ENCODE measurements at places on chromosomes 1 and 21.
A peak's percentile ranks its signal among the peaks of the same experiment; 100 is the strongest.

GRCh38 chr1:26993237-26994019, at the start of gene TRNP1:
Gene TRNP1 (plus strand): TSS chr1:26993692. CDS start chr1:26993787, 95 bp downstream.
- DNase-seq = peak; percentile 95

- DNase-seq = no peak
Observed at GRCh38 chr1:3105167-3105863, 36.3 kb downstream of the PRDM16 start.

DNA sequence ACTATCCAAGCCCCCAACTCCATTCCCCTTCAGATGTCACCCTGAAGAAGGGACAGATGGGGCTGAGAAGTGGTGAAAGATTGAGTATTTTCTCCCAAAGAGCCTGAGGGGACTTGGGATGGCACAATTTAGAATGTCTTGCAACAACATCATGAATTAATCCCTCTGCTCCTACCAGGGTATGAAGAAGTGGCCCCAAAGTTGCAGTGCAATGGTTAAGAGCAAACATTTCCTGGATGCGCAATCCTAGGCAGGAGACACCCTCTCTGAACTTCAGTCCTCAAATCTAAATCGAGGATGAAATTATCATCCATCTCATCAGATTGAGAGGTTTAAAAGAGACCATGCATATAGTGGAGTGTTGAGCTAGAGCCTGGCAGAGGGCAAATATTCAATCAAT, 28.6 kb upstream of the CITED4 start:
- no peak for DNase-seq

DNA sequence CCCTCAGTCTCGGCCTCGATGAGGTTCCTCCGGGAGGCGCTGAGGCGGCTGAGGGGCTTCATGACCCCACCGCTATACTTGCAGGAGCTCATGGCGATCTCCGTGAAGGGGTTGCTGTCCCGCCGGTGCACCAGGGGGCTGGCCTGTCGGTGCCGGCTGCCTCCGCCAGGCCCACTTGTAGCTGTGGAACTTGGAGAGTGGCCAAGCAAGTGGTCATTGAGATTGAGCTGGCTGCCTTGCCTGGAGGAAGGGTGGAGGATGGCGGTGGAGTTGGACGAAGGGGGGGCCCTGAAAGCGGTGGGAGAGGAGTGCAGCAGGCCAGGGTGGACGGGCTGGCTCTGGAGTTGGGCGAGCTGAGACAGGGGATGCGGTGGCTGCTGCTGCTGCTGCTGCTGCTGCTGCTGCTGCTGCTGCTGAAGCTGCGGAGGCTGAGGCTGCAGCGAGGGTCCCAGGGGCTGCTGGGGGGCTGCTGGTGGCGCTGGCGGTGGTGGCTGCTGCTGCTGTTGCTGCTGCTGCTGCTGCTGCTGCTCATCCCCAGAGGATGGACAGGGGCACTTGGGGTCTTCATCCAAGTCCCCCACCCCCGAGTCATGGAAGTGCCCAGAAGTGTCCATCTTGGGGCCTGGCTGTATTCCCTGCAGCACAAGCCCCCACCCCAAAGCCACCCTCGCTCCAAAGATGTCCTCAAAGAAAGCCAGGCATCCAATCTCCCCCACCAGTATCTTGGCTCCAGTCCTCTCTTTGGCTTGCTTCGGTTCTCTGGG, 548 bp downstream of the KCNN3 start:
- no peak for DNase-seq

- DNase-seq = no peak
Observed at GRCh38 chr1:97461782-97462181, 459.1 kb downstream of the DPYD start.

- no peak for DNase-seq
Observed at GRCh38 chr1:84617349-84617748, 43.1 kb upstream of the CTBS start.

DNA sequence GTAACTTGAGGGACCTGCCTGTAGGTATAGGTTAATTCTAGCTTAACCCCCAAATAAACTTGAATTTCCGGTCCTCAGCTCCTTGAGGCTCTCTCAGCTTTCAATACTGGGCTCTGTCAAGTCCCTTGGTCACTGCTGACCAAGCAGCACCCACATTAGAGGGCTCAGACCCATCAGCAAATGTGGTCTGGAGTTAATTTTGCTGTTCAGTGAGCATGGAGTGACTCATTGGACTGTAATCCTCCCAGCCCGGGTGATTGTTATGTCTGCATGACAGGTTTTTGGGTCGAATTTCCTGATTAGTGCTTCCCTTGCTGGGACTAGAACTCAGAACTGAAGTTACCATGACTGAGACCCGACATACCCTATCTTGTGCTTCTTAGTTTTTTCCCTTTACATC, 130.6 kb downstream of the URB2 start:
- DNase-seq = no peak

- DNase-seq = no peak
Observed at GRCh38 chr1:32091591-32091990, 16.3 kb upstream of the KPNA6 start.

DNA sequence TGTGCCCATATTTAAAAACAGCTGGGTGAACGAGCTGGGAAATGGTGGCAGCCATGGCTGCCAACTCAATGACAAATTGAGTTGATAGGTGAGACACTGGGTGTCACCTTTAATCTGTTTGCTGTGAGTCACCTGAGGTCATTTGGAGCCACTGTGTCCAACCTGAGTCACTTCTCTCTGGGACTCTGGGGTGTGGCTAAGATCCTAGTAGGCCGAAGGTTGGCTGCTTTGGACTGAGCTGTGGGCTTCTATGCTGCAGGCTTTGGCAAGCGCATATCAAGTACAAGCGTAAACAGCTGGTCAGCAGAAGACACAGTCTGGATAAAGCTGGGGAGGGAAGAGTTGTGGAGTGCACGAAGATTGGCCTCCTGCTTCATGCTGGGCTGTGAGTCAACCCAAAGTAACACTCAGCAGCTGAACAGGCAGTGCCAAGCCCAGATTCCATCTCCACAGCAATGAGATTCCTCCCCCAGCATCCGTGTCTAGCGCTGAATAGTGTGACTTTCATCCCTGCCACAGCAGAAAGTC, 24.0 kb downstream of the TEX35 start:
- DNase-seq = no peak

DNA sequence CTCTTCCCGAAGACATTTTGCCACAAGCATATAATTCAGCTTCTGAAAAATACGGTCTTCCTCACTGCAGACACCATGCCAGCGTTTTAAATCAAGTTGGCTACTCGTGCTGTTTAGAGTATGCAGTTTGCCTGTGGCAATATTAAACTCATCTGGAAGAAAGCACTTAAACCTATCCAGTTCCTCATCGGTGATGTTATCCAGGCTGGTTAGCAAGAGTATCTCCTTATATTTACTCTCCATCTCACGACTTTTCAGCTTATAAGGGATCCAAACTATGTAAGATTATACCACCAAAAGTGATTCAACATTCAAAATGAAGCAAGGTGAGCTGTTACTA, 9.7 kb upstream of the IFI16 start:
- DNase-seq = no peak

- no peak for DNase-seq
Observed at GRCh38 chr1:41840592-41841246, 78.0 kb downstream of the HIVEP3 start.

DNA sequence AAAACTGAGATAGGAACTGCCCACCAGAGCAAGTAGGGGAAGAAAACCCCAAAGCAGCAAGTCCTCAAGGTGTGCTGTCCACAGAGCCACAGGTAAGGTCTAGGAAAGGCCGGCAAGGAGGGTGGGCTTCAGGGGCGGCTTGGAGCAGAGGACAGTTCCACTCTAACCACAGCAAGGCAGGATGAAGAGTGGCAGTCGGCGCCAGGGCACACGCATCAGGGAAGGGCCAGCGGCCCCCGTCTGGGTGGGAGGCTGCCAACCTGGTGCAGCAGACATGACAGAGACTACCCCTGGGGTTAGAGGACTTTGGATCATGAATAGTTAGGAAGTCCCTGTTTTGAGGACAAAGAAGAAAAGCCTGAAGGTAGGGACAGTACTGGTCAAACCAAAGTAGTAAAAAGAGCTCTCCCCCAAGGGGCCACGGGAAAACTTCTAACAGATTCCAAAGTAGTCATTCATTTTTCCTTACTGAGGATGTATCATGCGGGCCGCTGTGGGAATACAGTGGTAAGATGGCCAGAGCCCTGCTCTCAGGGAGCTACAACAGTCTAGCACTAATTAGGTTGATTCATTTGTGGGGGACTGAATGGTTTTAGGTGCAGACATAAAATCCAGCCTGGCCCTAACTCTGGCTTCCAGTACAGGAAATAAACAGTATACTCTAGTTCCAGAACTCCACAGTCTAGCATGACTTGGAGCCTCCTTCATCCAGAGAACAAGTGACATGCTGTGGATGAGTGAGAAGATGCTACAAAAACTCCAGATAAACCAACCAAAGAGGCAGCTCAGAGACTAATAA, 3.5 kb upstream of the RAP1GAP start:
- DNase-seq = no peak

- no peak for DNase-seq
Observed at GRCh38 chr1:187310038-187310631, 481.4 kb downstream of the PLA2G4A start.

DNA sequence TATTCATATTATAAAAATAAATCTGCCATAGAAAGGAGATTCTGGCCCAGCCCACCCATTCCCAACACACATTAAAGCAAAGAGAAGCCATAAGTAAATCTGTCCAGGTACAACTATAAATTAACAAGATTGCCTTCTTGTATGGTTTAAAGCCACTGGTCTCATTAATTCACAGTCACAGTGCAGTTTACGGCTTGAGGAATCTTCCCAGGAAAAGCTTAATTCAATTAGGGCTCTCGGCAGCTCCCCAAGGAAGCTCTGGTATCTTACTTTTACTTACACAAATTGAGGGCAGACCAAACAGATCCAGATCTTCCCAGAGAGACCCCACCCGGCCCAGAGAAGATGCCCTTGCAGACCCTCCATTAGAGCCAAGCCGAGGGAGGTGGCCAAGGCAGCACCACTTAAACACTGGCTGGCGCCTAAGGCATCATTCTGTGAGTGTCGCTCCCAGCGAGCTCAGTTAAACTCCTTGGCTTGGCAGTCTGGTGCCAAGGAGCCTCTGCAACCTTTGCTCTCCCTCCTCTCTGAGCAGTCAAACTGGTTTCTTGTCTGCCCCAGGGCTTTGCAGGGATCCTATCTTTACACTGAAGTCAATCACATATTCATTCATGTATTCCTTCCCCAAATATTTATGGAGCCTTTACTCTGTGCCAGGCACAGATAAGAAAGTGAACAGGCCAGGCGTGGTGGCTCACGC, 10.7 kb downstream of the SLC9A1 start:
- no peak for DNase-seq

GRCh38 chr1:17423781-17424245, 15.7 kb downstream of the RCC2 start:
- no peak for DNase-seq

DNA sequence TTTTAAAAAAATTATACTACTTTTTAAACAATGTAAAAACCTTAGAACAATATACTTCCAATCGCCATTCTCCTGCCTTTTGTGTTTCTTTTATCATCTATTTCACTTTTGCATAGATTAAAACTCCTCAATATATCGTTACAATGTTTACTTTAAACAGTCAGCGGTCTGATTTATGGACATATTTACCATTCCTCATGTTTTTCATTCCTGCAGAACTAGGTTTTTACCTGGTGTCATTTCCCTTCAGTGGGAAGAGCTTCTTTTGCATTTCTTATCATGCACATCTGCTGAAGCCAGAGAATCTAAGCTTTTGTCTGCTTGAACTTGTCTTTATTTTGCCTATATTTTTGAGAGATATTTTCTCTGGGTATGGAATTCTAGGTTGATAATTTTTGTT, 277.4 kb upstream of the PLXNA2 start:
- DNase-seq = no peak

DNA sequence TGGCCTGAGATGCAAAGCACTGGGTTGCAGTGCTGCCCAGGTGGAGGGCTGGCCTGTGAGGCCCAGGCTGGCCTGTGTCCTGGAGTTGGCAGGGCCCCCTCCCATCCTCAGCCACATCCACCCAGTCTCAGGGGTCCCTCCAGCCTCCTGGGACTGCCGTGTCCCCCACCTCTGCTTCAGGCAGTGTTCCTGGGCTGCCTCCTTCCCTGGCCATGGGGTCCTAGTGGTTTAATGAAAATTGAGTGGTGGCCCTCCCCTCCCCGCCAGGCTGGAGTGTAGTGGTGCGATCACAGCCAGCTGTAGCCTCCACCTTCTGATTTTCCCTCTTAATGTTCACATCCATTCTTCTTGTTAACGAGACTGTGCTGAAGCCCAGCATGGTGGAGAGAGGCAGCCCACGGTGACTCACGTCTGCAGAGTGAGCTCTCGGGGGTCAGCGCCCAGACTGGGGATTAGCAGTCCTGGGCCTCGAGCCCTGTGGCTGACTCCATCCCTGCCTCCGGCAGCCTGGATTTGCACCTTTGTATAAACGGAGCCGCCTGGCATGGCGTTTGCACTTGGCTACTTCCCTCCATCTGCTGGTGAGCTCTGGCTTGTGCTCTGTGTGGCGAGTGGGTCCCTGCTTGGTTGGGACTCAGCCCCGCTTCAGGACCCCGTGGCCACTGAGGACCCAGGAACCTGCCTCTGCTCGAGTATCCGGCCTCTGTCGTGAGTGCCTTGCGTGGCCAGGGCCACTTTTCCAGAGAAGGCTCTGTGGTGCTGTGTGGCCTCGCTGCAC, 6.9 kb downstream of the MIB2 start:
- no peak for DNase-seq

- DNase-seq = no peak
Observed at GRCh38 chr1:58929671-58930325, 146.0 kb upstream of the JUN start.

GRCh38 chr1:200737647-200738291, 924 bp upstream of the CAMSAP2 start:
- DNase-seq = no peak

GRCh38 chr1:207644166-207644851, 624 bp upstream of the CR1L start:
- no peak for DNase-seq

DNA sequence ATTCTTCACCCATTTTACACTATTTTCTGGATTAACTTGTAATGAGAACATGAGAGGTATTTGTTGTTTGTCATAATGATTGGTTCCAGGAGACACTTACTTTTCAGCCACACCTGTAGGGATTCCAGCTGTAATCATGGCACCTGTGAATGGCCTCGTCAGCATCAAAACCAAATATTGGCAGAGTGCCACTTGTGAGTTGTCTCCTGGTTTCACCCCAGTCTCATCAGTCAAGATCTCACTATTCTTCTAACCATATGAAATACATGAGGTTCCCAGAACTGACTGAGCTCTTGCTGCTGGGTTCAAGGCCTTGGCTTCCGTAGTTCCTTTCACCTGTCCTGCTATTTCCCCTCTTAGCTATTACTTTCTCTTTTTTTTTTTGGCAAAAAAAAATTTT, 246.6 kb upstream of the ADGRL2 start:
- no peak for DNase-seq

- peak; percentile 40 for DNase-seq
Observed at GRCh38 chr1:181104042-181104789, 15.7 kb downstream of the IER5 start.

- DNase-seq = no peak
Observed at GRCh38 chr1:204921855-204922516, 51.3 kb downstream of the NFASC start.

DNA sequence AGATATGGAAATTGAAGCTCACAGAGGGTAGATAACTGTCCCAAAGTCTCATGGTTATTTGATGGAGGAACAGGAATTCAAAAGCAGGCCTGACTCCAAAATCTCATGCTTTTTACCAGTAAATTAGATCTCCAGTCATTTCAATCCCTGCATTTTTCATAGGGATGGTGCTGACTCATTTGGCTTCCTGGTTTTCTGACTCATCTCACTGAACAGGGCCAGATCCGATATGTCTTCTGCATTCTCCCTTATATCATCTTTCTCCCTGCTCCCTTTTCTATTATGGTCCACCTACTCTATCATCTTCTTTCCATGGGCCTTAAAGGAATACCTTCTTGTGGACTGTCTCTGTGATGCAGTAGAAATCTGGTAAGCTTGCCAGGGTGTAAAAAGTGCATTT, 187.2 kb downstream of the FGGY start:
- DNase-seq = no peak

- peak; percentile 15 for DNase-seq
Observed at GRCh38 chr1:52631759-52632331, 1.1 kb upstream of the SHISAL2A start.
